CD4-positive, alpha-beta T cell treated with Interleukin-4 for 1 hour (primary cell): ENCODE measurements at places on chromosomes 16 and 17.

DNA sequence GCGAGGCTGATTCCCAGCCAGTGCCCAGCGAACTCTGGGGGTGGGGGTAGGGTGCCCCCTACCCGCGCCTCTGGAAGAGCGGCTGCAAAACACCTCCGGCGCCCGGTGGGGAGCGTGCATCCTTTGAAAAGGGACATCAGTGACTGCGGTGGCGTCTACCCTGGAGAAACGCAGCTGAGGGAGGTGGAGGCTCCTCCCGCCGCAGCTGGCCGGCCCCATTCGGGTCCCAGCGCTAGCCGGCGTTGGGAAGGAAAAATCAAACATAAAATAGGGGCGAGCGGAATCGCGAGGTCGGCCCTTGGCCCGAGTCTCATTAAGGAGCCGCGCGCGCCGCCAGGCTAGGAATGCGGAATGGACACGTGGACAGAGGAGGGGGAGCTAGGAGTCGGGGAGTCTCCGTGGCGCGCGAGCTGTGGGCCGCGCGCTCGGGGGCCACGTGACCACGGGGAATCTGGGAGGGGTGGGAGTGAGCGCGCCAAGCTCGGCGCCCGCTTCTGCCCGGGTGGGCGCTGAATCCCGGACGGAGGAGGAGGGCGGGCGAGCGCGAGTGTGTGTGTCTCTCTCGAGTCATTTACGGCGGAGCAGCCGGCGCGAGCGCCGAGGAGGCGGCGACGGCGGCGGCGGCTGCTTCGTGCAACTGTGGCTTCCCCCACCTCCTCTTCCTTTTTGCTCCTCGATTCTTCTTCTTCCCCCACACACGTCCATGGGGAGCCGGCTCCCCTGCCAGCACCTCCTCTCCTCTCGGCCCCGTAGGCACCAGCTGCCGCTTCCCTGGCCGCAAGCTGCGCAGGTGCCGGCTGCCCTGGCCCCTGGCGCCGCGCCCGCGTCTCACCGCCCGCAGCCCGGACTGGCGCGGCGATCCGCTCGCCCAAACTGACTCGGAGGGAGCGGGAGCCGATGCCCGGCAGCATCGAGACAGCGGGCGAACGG lies at the start of gene TMEM132E:
TSS of gene TMEM132E (plus strand) at position 566 of the 930 bp plus-strand sequence. CDS start 1,495 bp downstream, outside the sequence.
- no peak for DNase-seq

- DNase-seq, result no peak
Measured at GRCh38 chr17:39919087-39919683, 750 bp upstream of the GSDMB start.

DNA sequence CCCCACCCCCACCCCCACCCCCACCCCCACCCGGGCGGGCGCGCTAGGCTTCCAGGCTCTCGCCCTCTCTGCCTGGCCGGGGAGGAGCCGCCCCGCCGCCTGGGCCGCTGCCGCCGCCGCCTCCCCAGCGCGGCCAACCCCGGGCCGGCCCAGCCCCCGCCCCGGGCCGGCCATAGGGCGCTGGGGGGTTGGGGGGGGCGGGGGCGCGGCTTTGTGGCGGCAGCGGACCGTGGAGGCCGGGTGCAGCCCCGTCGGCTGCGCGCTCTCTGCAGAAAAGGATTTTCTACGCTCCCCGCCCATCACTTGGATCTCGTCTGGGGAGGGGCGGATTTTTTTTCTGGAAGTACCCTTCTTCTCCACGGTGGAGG lies 230.9 kb downstream of the MRTFB start:
- no peak for DNase-seq

DNA sequence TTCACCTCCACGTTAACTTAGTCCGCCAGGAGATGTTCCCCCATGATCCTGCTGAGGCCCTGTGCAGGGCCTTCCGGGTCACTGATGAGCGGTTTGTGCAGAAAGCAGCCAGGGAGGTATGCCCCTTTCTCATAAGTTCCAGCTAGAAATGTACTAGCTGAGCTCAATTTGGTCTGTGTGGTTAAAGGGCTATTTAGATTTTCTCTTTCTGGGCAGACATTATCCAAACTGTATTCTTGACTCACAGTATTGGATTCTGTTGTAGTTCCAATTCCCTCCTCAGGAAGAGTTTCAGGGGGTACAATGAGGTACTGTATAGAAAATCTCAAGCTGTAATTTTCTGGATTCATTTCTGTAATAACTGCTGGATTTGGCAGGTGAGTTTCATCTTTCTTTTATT lies 137.1 kb downstream of the TRIM37 start:
- DNase-seq, result no peak

GRCh38 chr16:68194251-68194650 lies 41.7 kb downstream of the ESRP2 start:
- no peak for DNase-seq

DNA sequence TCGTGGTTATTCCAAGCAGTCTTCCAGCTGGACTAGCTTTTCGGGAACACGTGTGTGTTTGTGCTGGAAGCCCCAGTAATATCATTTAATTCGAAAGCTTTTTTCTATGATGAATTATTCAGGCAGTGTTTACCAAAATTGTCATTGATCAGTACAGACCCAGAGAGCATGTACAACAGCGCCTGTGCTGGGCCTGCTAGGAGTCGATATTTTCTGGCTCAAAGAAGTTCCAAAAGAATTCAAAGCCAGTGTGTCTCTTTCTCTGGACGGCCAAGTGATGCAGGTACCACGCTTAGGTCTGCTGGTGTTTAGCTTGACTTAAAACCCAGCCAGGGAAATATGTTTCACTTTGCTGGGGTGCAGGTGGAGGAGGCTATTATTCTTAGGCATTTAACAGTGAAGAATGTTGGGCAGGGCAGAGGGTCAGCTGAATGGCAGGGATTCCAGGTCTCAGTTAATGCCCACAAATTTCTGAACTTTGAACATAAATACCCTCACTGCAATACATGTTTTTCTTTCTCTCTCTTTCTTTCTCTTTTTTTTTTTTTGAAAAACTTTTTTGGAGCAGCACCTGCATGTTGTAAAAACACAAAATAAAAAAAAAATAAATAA lies 401.3 kb downstream of the WWOX start:
- no peak for DNase-seq

GRCh38 chr17:4708436-4708835 lies 2.0 kb upstream of the ARRB2 start:
- peak; percentile 81 for DNase-seq

- DNase-seq, result no peak
Measured at GRCh38 chr16:48062681-48063080, 93.1 kb downstream of the ABCC12 start.

DNA sequence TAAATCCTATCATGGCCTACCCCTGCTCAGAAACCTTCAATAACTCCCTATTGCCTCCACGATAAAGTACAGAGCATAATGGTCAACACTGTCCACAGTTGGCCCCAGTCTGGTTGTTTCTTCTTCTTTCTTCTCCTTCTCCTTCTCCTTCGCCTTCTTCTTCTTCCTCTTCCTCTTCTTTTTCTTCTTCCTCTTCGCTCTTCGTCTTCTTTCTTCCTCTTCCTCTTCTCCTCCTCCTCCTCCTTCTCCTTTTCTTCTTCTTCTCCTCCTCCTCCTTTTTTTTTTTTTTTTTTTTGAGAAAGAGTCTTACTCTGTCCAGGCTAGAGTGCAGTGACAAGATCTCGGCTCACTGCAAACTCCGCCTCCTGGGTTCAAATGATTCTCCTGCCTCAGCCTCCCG lies 23.8 kb downstream of the MRM1 start:
- DNase-seq, result no peak

DNA sequence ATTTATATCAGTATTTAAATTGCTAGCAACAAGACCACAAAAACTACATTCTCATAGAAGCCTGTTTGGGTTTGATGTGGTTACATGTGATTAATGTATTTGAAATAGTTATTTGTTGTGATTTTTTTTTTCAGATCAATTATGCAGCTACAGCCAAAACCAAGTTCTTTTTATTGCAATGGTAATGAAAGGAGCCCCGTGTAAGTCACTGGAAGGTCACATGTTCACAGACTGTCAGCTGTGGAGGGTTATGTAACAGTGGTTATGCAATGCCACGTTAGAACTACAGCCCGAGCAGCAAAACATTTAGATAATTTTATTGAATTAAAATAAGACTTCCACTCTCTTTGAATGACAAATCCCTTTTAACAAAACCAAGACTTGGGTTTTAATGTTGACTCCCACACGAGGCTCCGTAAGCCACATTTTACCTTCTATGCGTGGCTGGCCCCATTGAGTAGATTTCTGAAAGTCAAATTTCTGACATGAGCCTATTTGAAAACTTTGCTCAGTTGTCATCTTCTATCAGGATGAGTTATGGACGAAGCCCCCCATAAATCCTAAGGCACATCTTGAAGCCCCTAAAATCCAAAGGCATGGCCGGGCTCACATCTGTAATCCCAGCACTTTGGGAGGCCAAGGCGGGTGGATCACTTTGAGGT lies 41.8 kb upstream of the SEC14L1 start:
- DNase-seq, result peak; percentile 57

GRCh38 chr17:33521784-33522183 lies 228.7 kb upstream of the ASIC2 start:
- DNase-seq, result no peak

DNA sequence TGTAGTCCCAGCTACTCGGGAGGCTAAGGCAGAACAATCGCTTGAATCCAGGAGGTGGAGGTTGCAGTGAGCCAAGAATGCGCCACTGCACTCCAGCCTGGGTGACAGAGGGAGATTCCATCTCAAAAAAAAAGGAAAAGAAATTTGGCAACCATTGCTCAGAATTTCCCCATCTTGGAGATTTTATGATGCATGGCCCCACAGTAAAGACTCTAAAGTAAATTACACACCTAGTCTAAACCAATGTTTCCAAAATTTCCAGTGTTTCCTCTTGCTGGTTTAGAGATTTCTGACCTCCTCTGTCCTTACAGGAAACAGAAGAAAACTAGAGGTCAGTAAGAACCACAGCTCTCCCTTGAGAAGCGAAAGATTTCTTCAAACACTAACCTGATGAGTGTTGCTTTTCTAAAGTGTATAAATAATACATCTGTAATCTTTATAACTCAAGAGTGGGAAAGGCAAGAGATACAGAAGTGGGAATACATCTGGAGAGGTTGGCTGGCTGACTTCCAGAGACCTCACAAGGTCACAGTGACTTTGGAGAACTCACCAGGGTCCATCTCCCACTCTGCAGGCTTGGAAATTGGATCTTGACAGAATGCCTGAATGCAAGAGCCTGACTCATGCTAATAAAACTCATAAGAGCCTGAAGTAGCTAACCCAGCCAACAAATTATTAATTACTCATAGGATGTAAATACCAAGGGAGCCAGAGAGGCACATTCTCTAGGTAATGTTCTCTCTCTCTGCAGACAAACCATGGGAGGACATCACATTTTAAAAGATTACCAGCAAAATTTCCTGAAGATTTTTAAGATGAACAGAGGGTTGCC lies 8.8 kb downstream of the ADAT1 start:
- no peak for DNase-seq

DNA sequence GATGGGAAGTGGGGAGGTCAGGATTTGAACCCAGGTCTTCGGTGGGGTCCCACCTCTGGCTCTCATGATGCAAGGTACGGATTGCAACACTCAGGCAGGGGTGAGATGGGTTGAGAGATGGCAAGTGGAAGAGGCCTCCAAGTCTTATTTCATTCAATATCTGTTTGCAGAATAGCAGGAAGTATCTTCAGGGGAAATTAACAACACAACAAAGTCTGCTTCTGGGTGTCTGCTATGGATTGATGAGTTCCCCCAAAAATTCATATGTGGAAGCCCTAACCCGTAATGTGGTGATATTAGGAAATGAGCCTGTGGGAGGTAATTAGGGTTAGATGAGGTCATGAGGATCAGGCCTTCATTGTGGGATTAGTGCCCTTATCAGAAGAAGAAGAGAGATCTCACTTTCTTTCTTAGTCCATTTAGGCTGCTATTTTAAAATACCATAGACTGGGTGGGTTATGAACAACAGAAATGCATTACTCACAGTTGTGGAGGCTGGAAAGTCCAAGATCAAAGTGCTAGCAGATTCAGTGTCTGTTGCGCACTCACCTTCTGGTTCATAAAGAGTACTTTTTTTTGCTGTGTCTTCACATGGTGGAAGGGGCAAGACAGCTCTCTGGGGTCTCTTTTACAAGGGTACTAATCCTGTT lies 4.4 kb upstream of the CD300H start:
- no peak for DNase-seq

DNA sequence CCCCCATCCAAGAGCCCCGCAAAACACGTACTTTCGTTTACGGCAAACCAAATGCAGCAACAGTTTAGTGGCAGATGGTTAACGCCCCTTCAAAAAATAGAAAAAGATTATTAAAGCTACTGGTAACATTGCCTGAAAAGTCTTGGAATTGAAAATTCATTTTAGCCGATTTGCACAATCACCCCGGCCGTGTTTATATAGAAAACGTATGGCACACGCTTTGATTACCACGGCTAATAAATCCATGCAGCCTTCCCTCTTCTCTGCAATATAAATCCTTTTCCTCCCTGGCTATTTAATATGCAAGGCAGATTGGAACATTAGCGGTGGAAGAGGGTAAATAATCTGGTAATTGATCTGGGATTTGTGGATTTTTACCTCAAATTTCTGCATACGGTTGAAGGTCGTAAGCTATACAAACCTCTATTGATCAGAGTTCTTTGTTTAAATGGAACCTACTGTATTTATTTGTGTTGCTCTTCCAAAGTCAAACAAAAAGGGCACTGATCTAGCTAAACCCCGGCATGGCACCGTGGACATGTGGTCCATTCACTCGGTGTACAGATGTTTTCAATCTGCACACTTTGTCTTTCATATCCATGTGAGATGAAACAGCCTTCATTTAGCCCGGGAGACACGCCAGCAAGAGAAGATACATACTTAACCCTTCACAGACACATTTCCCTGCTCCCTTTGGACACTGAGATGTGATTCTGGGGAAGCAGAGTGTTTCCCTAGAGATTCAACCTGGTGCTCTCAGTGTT lies 238.1 kb upstream of the MAF start:
- DNase-seq, result no peak

GRCh38 chr16:47483616-47484015 lies 22.5 kb downstream of the PHKB start:
- no peak for DNase-seq

GRCh38 chr16:77869997-77870813 lies 81.8 kb downstream of the VAT1L start:
- no peak for DNase-seq

- DNase-seq, result no peak
Measured at GRCh38 chr17:64315032-64315490, 52.0 kb upstream of the TEX2 start.

DNA sequence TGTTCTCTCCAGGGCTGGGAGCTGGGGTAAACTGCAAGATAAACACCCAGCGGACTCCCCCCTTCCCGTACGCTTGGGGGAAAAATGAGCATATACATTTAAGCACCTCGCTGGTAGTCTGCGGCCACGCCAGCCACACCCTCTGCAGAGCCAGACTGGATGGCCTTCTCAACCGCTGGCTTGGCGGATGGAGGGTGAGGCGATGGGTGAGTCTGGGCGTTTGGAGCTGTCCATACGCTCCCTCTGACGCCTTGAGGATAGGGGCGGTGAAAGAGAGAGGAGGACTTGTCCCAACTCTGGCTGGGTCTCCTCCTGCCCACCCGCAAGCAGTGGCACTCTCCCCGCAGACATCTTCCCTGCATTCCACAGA lies 1.0 kb downstream of the ITGA3 start:
- no peak for DNase-seq
